Amygdala (tissue), 56 donors: ENCODE measurements at places on chromosomes 3 and 15.

- peak; percentile 44 for DNase-seq
Observed at GRCh38 chr15:65304381-65305149, at the start of gene RNU5B-1. RNU5B-1 (plus strand) TSS chr15:65304677.

DNA sequence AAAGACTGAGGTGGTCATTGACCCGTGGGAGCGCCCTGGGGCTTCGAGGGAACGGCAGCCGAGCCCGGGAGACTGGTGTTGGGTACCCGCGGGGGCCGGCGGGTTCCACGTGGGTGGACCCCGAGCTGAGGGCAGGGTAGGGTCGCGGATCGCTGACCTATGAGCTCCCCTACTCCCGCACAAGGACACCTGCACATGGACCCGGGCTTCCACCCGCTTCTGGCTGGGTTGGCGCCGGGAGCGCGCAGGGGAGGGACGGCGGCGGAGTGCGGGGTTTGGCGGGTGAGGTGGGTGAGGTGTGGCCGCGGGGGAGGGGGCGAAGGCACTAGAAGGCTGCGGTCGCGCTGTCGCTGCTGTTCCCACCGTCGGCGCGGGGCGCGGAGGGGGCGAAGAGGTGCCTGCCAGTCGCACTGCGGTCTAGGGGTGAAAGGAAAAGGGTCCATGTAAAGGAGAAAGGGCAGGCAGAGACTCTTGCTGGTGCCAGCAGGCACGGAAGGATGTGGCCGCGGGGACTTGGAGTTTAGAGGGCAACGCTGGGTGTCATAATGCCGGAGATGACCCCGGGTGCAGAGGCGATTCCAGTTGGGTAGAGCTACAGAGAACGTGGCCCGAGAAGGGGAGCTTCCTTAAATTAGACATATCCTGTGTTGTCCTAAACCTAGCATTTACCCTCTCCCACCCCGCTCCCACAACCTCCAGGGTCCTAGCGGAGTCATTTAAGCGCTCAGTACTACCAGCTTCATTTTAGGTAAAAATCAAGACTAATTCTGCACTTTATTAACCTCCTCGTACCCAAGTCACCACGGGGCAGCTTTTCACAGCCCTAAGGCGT is 245.9 kb upstream of the TOPAZ1 start:
- DNase-seq = no peak

- DNase-seq = no peak
Observed at GRCh38 chr3:184691397-184692231, 20.2 kb downstream of the MAGEF1 start.

GRCh38 chr3:39809995-39810595 is 686 bp downstream of the MYRIP start:
- peak; percentile 15 for DNase-seq

DNA sequence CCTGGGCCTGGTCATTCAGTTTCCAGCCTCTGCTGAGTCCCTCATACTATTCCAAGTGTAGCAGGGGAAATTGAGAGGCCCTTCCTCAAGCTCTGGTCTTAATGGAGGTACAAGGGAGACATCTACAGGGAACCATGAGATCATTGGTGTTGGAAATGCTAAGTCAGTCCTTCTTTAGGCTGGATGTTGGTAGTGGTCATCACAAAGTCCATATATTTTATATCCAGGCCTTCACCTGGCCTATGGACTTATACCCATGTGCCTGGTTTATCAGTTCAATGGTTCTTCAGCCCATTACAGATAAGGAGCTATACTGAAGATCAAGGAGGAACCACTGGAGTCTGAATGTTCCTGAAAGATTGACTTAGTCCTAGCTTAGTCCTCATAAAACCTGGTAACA is 135.0 kb downstream of the STAG1 start:
- DNase-seq = no peak

DNA sequence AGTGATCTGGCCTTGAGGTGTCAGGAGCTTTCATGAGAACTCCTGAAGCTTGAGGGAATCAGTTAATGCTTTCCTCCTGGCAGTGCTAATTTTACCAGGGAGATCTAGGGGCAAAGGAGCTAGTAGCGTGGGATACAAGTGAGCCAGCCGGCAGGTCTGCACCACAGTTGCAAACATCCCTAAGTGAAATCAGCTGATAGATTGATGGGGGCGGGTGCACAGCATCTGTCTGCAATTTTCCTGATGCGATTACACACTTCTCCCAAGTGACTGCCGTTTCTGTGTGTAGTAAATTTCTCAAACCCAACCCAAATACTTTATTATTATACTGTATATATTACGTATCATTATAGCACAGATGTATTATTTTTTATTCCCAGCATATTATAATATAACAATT is 304.5 kb downstream of the AGBL1 start:
- no peak for DNase-seq

GRCh38 chr3:45437383-45437782 is 49.0 kb downstream of the LARS2 start:
- no peak for DNase-seq

DNA sequence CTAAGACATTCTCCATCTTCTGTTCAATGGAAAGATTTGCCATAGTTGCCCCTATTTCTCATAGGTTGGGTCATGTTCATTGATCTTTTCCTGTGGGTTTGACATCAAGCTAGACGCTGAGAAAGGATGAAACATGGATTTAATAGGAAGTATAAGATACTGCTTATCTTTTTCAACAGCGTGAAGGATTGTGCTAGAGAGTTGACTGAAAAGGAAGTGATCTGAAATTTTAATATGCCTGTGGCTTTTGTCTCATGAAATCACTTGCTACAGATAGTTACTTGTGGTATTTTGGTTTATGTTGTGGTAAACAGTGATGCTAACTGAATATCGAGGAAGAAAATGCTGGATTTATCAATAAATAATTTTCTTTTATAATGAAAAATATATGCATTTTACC is 442.9 kb downstream of the EDEM1 start:
- no peak for DNase-seq

DNA sequence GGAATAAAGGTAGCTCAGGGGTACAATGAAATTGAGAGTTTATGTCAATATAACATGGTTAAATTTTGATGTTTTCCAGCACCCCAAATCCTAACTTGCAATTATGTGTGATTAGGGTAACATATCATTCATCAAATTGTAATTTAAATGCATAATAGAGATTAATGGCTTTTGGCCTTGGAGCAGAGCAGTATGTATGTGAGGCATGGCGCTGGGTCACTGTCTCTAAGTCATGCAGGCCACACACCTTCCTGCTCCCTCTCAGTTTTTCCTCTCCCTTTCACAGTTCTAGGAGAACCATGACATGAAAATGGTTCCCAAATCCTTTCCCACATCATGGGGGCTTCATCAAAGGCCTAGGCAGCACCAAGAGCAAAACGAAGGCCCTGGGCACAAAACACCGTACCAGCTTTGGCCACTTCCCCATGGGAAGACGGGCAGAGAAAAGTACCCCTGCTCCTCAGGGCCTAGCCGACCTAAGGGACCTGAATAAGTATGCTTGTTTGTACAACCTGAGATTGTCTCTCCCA is 3.9 kb upstream of the SRP14 start:
- DNase-seq = no peak

DNA sequence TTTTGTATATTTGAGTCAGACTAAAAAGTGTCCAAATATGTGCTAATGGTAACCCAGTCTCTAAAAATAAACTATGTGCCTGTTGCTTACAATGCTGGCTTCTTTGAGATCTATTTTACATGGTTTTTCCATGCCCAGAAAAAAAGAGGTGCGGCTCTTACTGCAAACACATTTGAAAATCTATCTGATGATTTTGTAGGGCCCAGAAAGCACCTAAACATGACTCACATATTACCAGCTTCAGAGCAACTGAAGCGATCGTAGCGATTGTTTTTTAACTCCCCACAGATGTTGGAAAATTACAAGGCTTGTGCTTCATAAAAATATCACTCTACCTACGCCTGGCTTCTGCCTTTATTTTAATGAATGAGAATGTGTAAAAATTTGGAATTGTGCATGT is 53.5 kb downstream of the SUCNR1 start:
- DNase-seq = no peak

DNA sequence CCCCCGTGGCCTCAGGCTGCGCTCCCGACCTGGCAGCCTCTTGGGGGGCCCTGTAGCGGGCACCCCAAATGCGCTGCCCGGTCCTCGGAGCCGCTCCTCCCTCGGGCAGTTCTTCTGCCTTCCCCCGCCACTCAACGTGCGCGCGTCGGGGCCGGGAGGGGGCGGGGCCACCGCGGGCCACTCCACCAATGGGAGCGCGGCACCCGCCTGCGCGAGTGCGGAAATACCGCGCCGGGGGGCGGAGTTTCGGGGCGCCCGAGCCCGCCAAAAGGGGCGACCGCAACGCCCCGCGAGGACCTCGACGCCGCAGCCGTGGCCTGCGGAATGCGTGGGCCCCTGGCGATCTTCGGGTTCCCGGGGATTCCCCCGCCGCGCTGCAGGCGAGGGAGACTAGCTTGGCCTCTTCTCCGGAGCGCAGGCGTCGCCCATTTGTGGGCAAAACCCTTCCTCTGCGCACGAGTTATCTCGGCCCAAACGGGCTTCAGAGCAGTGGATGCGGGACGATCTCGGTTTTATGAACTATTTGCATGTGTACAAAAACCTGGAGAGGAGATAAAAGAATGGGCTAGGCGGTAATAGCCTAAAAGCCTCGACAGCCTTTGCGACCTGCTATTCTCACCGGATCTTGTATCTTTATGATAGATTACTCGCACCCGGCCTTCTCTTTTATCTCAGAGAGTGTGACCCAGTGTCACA is at the start of gene TASOR:
Gene TASOR (minus strand): TSS at position 144 of the 696 bp plus-strand sequence. CDS start 259 bp downstream, outside the sequence.
- DNase-seq = peak; percentile 47
